NCI-H187 treated with DMSO at 0.1 percent for 48 hours (cell line): ENCODE measurements at places on chromosomes 2 and 18.
A peak's percentile ranks its signal among the peaks of the same experiment; 100 is the strongest.

DNA sequence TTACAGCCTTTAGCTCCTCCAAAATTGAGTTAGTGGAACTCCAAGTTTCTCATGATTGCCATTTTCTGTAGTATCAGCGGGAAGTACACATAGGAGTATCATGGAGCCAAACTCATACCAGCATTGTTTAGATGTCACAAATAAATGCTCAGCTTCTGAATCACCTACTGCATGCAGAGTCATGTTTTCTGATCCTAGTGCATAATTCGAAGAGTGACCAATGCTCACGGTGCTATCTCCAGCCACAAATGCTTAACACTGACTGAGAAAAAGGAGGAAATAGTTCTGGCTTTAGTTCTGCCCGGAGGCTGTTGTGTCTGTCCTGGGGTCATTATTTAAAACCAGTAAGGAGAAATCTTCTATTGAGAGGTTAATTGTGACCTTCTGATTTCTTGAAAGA lies 45.4 kb upstream of the LRATD1 start:
- DNase-seq: no peak

DNA sequence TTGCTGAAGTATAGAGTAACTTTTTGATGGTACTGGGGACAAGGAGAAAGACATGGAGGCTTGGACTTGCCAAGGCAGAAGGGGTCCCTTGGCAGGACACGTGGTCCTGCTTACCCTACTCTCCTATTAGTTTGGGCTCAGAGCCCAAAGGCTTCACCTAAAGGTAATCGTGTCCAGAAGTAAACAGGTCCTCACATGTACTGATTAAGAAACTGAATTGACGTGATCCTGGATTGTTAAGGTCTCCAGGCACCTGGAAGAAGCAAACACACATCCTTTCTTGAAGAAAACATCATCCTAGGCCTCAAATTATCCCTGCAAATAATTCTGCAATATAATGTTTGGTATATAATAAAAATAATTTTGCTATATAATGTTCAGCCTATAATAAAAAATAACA lies 50.0 kb downstream of the DTNB start:
- DNase-seq: no peak

DNA sequence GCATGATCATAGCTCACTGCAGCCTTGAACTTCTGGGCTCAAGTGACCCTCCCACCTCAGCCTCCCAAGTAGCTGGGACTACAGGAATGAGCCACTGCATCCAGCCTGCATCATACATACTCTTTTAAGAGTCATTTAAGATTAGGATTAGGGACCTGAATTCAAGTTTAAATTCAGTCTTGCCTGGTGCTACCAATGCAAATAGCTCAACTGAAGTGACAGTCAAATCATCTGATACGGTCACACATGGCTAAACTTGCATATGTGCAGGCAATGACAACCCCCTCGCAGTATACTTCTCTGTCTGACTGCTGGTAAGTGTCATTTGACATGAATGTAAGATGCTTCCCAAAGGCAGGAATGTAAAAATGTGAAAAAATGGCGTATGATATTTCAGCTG lies 31.8 kb upstream of the TMEM131 start:
- DNase-seq: no peak

GRCh38 chr2:219199470-219200211 lies 6.9 kb upstream of the ZFAND2B start:
- DNase-seq: no peak

DNA sequence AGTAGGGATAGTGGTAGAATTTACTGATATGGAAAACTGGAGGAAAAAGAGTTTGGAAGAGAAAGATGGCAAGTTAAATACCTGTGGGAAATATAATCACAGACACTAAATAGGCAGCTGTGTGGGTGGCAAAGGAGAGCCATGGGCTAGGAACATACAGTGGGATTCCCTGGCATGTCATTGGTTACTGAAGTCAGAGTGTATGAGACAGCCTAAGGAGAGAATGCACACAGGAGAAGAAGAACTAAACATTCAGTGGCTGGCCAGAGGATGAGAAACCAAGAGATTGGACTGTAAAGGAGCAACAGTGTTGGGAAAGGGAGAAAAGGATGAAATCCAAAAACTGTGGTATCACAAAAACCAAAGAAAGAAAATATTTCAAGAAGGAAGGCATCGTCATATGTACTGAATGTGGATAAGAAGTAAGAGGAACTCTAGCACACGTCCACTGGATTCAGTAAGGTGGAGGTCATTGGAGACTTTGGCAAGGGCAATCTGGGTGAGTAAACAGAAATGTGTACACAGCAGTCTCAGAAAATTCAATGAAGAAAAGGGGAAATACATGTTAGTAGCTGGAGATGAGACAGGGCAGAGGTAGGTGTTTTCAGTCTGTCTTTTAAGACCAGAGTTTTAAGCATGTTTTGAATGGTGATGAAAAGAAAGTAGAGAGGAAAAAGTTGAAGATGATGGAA lies 83.3 kb downstream of the SPIRE1 start:
- no peak for DNase-seq

DNA sequence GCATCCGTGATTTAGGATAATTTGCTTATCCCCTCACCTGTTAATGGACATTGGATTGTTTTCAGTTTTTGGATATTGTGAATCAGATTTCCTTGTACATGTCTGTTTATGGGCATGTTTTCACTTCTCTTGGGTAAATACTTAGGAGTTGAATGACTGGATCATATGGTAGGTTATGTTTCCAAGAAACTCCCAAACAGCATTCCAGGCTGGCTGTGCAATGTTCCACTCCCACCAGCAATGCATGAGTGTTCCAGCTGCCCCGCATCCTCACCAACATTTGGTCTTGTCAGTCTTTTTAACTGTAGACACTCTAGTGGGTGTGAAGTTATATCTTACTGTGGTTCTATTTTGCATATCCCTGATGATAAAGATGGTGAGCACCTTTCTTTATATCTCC lies 8.9 kb upstream of the LRRFIP1 start:
- no peak for DNase-seq

DNA sequence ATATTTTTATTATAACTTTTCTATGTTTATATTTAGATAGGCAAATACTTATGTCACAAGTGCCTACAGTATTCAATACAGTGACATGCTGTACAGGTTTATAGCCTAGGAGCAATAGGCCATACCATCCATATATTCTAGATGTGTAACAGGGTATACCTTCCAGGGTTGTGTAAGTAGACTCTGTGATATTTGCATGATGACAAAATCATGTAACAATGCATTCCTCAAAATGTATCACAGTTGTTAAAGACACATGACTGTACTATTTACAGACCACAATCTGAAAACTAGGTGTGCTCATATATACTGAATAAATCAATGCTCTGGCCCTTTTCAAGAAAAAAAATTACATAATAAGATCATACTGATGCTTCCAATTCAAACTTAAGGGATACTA lies 433.2 kb upstream of the RGPD4 start:
- no peak for DNase-seq

GRCh38 chr2:136404176-136404575 lies 286.2 kb upstream of the CXCR4 start:
- no peak for DNase-seq

DNA sequence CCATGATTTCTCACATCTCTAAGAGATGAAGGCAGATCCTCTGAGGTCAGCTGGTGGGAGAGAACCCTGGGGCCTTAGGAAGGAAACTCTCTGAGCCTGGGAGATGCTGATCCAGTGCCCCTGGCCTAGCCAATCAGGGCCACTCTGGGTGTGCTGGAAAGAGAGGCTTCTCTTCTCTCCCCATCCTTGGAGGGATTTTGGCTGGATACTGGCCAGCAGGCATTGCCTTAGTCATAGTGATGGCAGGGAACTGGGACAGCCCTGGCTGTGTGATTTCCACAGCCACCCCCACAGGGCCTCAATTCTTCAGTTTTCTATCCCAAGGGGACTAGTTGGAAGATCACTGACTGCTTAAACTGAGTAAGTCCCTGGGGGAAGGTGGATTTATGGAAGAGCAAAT lies 26.6 kb upstream of the PLB1 start:
- no peak for DNase-seq

- DNase-seq: peak; percentile 19
Observed at GRCh38 chr2:109466674-109467575, 146.8 kb downstream of the SEPTIN10 start.

DNA sequence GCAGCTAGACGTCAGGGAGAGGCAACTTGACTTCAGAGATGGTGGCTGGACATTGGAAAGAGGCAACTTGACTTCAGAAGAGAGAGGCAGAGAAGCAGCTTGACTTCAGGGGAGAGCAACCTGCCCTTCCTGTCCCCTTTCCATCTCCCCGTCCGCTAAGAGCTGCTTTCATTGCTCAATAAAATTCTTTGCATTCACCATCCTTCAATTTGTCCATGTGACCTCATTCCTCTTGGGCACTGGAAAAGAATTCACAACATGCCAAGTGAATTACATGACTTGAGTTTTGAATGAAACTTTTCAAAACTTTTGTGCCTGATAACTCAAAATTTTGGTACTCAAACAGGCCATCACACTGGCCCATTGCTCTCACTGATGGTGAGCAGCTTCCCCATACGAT lies 158.9 kb downstream of the DPP4 start:
- DNase-seq: no peak

DNA sequence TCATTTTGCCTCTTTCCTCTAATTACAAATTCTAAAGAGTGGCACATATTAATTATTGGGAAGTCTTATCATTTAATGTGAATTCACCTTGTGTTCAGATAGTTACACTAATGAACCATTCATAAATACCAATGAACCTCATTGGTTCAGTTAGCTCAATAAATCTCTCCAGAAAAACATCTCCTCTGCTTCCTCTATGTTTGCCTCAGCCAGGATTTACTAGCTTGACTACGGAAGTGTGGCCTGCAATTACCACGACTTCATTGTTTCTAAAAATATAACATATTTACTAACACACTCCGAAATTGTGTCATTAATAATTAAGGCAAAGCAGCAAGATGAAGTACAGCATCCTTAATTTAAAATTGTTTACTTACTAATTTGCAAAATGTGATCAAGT lies 103.3 kb downstream of the PLA2R1 start:
- no peak for DNase-seq

GRCh38 chr2:176268976-176269318 lies 295 bp upstream of the MTX2 start:
- no peak for DNase-seq

- no peak for DNase-seq
Observed at GRCh38 chr2:235793163-235793752, 299.4 kb downstream of the AGAP1 start.

DNA sequence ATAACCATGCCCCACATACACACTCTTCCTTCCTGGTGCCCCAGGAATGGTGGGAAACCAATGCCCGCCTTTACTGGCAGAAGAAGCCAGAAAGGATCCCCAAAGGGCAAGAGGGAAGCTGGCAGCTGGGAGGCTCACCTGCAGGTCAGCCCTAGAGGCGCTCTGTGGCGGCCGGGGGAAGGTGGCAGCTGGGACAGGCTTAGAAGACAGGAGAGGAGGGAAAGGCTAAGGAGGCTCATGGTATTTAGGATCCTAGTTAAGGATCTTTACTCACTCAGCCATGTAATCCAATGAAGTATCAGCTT lies 23.8 kb downstream of the ADRA2B start:
- DNase-seq: no peak

DNA sequence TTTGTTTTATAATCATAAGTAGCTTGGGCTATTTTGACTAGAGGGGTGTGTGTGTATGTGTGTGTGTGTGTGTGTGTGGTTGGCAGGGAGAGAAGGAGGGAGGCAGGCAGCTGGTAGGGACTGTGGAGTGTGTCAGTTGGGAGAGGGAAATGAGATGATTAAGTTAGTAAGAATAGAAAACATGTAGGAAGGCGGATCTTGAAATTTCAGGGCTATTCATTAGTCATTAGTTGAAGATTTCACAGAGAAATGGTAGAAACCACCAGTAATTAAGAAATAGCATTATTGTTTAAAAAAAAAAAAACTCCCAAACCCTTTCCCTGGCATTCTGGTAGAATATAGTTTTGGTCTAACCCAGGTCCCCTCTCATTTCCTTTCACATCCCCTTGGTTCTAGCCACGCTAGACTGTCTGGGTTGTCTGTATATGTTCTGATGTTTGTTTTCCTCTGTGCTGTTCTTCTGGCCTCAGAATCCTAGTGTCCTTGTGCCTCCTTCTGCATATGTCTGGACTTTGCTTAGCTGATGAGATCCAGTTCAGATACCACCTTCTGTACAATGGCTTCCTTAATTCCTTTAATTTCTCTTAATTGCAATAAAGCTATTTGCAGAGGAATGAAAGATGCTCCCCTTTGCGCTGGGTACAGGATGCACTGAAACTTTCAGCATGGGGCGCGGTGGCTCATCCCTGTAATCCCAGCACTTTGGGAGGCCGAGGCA lies 161.6 kb downstream of the NEDD4L start:
- no peak for DNase-seq

DNA sequence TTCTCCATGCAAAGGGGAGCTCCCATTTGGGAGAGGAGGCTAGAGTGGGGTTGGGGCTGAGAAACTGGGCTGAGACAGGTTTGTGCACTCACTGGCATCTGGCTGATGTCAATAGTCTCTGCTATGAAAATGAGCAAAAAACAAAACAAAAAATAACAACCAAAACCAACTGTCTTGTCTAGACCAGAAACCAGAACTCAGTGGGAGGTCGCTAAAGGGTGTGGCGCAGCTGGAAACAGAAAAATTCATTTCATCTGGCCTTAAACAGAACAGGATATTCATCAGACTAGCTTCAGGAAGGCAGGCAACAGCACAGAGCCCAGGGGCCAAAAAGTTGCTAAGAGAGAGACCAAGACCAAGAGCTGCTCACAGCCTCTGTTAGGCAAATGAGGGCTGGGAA lies 126.1 kb downstream of the THNSL2 start:
- DNase-seq: no peak

DNA sequence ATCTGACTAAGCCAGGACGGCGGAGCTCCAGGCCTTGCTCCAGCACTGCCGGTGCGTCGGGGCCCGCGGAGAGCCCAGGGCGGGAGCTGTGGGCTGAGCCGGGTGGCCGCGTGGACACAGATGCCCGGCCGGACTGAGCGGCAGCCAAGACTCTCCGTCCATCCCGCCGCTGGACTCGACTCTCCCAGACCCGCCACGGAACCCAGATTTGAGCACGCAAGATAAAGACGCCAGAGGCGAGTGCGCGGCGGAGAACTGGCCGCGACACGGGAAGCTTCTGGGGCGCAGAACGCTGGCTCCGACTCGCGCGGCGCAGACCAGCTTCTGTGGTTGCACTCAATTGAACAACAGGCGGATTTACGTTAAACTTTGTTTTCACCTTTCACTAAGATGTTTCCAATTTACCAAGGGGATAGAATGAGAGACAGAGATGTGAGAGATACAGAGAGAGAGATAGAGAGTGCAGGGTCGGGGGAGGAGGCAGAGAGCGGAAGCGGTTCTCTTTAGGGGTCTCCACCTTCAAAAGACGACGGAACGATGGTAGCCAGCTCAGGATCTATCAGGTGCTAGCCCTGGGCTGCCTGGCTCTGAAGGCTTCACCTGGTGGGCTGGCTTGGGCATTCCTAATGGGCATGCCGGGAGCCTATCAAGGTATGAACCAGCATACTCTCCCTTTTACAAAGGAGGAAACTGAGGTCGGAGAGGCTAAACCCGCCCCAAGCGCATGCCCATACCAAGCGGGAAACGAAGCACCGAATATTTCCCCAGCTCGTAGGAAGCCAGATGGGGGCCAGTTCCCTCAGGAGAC lies 10.4 kb upstream of the EN1 start:
- no peak for DNase-seq

GRCh38 chr2:17934721-17935120 lies 56.3 kb downstream of the KCNS3 start:
- DNase-seq: no peak

GRCh38 chr18:59911600-59911999 lies 11.8 kb downstream of the PMAIP1 start:
- DNase-seq: no peak

- DNase-seq: no peak
Observed at GRCh38 chr18:72555101-72555500, 11.0 kb upstream of the CBLN2 start.
